ENCODE measurements at places on chromosomes 5 and 9.

DNA sequence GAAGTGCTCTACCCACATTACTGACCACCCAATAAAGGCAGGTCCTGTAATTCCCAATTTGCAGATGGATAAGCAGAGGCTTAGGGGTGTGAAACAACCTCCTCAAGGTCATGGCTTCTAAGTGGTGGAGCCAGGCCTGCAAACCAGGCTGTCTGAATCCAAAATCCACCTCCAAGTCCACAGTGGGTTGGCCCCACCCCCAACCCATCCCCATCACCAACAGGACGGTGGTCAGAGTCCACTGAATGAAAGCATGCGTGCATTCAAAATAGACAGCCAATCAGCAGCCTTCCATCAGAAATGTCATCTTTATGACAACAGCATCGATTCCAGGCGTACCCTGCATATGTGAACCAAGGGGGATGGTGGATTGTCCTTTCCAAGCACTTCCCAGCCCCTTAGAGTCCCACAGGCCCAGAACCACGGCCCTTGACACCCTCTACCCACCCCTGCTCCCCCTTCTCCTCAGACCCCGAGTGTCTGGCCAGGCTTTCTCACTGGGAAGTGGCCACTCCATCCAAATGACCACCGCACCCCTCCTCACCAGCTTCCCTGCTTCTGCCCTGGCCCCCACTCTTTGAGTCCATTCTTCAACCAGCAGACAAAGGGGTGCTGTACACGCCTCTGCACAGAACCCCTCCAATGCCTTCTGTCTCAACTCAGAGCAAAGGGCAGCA, 133.1 kb downstream of the KCNIP1 start:
- no peak for DNase-seq

- DNase-seq, result peak; percentile 8
These were observed 28.9 kb downstream of the TYRP1 start for GRCh38 chr9:12722131-12722530.

- DNase-seq, result no peak
These were observed 62.5 kb upstream of the DNAH5 start for GRCh38 chr5:14006823-14007520.

- DNase-seq, result no peak
These were observed 1955.5 kb downstream of the MAT2B start for GRCh38 chr5:165460911-165461310.

GRCh38 chr9:104780796-104781395, 17.0 kb downstream of the NIPSNAP3B start:
- peak; percentile 1 for DNase-seq

GRCh38 chr5:171736976-171737891, 48.4 kb upstream of the SMIM23 start:
- DNase-seq, result no peak

DNA sequence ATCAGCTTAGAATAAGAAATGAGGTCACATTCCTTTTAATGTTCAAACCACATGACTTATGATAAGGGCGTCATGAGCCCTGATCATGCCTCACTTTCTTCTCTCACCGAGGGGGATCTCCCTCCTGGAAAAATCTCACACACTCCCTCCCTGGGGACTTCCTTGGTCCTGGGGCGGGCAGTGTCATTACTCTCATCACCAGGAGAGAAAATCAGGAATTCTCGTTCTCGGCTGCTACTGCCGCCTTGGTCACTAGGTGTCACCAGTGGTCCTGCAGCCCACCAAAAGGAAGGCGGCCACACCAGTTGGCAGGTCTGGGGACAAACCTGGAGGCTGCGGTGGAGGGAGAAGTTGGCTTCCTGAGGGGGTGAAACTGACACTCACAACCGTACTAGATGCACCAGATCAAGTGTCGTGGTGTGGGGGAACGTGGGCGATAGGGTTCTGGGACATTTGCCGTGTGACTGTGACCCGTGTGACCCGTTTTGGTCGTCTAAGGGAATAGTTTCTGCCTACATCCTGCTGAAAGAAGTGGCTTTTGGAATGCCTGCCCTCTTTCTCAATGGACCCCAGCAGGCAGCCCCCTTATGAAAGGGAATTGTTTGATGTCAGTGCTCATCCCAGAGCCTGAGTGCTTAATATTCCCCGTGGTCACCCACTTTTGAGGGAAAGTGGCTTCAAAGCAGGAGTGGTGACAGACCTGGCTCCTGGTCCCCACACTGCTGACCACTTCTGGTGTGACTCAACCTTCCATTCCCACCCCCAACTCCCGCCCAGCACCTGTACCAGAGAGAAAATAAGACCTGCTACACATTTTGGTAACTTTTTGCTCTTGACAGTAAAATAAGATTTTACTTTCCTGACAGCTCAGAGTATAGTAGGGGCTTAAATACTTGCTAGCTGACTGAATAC, 63.2 kb downstream of the ACER2 start:
- DNase-seq, result peak; percentile 44

DNA sequence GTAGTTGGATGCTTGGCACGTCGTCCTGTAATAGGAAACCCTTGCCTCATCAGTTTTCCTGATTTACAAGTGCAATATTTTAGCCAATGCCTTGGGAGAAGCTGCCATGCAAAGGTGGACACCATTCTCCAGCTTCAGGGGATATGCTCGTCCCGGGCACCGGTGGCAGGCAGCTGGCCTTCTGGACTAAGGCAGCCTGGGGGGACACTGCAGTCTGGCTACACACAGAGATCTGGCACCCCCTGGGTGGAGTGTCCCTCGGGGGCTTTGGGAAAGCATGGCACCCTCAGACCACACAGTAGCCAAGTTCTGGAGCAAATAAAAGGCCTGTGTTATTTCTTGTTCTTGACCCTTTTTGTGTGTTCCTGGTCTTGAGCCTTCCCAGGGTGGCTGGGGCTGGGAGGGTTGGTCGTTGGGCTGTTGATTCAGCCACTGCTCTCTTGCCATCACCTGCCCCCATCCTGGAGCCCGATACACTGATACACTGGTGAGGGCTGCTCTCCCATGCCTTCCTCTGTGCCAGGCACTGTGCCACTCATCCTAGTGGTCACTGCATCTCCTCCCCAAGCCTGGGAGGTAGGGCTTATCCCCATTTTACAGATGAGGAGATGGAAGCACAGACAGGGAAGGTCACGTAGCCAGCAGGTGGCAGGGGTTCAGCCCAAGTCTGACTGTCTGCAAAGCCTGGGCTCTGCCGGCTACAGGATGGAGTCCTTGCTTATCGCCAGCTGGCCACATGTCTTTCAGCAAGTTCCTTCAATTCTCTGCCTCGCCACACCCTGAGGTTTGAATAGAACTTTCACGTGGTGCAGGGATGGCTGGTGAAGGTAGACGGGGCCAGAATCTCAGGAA, 134.1 kb downstream of the RGS3 start:
- DNase-seq, result no peak

- no peak for DNase-seq
These were observed 56.3 kb upstream of the DIRAS2 start for GRCh38 chr9:90698871-90699440.

- no peak for DNase-seq
These were observed 12.0 kb downstream of the SAXO1 start for GRCh38 chr9:19020886-19021455.

GRCh38 chr5:144484124-144484897, 313.6 kb downstream of the KCTD16 start:
- DNase-seq, result no peak

DNA sequence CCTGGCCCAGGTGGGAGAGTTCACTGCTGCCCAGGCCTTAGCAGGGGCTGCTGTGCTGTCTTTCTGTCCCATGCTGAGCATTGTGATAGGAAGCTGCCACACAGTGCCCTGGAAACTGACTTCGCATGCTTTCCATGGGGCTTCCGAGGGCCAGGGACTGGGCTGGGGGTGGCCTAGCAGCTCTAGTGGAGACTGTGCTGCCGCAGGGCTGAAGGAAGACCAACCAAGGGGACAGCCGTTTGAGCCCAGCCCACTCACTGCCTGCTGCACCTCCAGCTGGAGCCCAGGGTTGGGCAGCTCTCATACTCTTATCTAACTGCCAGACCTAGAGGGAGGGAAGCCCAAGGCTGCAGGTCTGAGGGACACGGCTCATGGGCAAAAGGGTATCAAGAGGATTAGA, 79.2 kb downstream of the RGS3 start:
- no peak for DNase-seq

GRCh38 chr9:136725612-136726011, 13.2 kb downstream of the DIPK1B start:
- DNase-seq, result no peak

- DNase-seq, result no peak
These were observed 8.2 kb downstream of the LIFR start for GRCh38 chr5:38548064-38548759.

DNA sequence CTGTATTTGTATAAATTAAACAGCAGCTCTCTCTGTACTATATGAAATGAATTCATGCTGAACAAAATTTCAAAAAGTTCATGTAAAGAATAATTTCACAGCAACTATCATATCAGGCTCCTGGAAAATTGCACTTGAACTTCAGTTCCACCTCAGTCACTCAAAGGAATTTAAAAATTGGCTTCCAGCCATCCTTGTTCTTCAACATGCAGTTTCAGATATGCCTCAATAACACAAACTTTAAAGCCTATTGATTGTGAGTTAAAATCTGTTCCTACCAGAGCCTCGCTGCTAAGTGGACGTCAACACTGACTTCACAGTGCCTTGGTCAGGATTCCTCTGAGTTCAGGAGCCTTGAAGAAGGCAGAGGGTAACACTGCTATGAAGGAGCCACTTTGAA, 418.7 kb upstream of the WWC1 start:
- DNase-seq, result no peak

DNA sequence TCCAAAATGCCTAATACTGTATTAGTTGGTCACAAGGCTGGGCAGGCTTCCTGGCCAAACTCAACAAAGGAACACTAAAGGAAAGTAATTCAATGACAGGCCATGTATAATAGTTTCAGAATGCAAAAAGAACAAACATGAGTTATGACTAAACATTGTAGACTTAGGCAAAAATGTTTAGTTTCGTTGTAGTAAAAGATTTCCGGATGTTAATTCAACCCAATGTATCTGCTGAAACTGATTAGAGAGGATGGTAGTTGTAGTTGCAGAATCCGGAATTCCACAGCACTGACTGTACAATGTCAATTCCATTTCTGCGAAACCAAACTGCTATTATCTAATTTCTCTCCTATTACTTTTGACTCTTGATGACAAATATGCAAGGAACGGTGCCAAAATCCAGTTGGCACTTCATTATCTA, 117.9 kb upstream of the FST start:
- no peak for DNase-seq

GRCh38 chr5:175690025-175690424, 32.2 kb downstream of the HRH2 start:
- DNase-seq, result no peak

DNA sequence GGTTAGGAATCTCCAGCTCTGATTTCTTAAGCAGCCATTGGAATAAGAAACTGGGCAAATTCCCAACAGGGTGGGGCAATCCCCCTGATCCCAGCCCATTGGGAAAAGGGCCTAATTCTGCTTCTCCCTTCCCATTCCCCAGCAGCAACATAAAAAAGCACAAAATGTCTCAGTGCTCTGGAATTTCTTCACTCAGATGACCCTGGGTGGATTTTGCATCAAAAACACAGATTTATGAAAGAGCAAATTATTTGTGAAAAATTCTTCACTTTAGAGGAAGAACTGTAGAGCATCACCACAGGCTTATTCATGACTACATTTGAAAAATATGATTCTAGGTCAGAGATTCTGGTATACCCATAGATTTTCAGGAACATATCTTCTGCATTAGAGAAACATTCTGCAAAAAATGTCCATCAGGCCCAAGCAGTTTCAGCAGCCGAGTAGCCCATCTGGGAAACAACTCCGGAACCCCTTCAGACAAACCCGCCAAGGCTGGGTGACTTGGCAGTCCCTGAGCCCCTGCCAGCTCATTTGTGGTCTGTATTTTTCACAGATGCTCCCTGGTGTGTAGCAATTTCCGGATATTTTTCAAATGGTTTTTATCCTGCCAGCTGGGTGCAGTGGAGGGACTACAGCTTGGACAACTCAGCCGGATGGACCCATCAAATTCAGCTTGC, 102.1 kb upstream of the RANBP3L start:
- DNase-seq, result no peak

DNA sequence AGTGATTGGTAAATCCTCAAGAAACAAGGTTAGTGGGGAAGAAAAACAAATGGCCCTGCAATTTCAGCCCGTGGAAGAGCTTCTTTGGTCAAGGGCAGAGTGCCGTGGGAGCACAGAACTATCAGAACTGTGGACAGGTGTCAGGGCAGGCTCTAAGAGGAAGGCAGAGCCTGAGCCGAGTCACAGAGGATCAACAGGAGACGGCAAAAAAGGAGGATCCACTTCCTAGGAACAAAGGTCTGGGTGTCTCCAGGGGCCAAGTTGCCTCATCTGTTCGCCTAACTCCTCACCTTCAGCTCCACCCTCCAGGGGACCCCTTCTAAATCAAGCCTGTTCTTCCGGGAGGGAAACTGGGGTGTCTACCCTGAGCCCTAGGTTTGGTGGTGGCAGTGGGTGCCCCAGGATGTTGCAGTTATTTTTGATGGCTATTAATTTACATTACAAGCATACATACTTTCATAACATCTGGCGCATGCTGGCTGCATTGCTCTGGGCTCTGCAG, 88.0 kb downstream of the FEM1C start:
- DNase-seq, result no peak

DNA sequence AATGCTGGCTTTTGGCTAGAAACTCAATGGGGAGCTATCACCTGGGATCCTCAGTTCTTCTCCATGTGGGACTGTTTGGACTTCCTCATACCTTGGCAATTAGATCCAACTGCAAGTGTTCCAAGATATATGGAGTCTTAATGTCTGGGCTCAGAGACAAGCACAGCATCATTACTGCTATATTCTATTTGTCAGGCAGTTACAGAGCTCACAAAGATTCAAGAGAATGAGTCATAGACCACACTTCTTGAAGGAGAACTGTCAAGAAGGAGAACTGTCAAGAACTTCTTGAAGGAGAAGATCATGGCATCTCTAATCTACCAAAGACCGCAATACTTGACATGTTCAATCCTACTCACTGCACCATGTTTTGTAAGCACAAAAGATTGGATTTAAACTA, 106.8 kb upstream of the NREP start:
- no peak for DNase-seq

GRCh38 chr9:83138422-83139135, 75.6 kb upstream of the RASEF start:
- no peak for DNase-seq

DNA sequence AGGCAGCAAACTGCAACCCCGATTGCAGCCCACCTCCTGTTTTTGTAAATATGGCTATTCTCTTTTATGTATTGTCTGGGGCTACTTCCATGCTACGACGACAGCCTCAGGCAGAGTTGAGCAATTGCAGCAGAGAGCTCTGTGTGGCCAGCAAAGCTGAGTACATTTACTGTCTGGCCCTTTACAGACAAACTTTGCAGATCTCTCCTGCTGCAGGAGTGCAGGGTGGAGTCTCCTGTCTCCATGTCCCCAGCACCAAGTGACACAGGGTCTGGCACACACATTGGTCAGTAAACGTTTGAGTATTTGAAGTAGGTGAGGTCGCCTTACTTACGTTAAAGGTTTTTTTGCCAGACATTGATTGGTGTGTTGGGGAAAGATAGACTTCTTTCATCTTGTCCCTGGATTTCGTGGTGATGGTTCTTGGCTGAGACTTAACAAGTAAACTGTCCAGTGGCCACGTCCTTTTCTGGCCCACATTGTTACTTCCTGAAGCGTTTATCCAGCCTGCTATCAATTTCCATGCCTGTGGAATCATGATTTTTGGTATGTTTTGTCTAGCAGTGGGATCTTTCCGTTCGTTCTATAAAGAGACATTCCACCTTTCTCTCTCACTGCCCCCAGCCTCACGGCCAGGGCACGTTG, 27.2 kb downstream of the PRRC2B start:
- no peak for DNase-seq

- peak; percentile 68 for DNase-seq
These were observed 31.6 kb downstream of the NTNG2 start for GRCh38 chr9:132193227-132194124.
